ENCODE measurements at places on chromosomes 11 and 22. TPM values are rescaled to one million over a fixed set of nuclear protein-coding genes. Genes with fewer than 3 reads are reported as not detected.
A peak's percentile ranks its signal among the peaks of the same experiment; 100 is the strongest.

DNA sequence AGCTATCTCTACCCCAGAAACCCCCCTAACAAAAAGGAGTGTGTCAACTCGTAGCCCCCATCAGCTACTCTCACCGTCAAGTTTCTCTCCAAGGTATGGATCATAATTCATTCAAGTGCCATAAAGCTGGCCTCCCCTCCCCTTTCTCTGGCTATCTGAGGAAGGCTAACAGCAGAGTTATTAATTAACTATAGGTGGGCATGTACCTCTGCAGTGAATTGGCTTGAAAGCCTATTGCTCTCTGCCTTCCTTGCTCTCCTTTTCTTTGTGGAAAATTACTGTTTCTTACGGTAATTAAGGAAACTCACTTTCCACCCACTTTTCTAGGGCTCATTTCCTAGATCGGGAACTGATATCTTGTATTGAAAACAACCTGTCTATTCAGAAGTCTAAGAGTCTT is 14.1 kb downstream of the POLA2 start:
- no peak overlapping the region for H3K4me3 ChIP-seq
- H3K27me3 ChIP-seq: no peaks in the 10 kb centered on the region
- H3K4me1 ChIP-seq: peaks cover 31% of the 10 kb centered on the region
- DNase-seq: no peak
- H3K27ac ChIP-seq: peak overlapping the region; percentile 53
- peaks cover 2% of the 10 kb centered on the region for H3K36me3 ChIP-seq

DNA sequence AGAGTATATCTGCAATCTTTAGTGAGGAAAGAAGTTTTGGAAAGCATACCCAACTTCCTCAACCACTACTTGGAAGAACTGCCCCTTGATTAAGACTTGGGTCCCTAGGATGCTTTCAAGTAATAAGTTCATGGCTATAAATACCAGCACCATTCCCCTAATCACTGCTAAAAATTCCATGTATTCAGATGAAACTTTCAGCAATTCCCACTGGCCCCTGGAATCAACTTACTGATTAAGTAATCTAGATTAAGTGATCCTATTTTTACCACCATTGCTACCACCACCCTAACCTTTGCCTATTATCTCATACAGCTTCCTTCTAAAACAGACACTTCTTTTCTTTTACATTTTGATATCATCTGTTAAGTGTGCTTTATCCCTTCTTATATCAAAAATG is 10.5 kb downstream of the PICALM start:
- no peak for DNase-seq
- no peak overlapping the region for H3K27ac ChIP-seq
- H3K36me3 ChIP-seq: peaks cover 5% of the 10 kb centered on the region
- no peaks in the 10 kb centered on the region for H3K27me3 ChIP-seq
- H3K4me3 ChIP-seq: no peak overlapping the region

DNA sequence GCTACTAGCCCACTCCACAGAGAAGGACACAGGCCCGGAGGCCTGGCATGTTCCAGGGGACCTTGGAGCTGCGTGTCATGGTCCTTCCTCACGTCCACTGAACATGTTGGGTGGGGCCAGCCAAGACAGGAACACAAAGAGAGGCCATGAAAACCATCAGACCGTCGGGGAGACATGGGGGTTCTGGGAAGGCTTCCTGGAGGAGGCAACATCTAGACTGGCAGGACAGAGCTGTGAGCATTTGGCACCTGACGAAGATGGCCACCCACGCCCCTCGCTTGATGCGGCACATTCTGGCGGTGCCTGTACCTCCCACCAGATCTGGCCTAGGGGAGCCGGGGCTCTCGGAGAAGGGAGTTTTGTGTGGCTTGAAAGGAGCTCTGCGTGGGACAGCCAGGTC is 24.7 kb upstream of the ARHGAP8 start:
- no peaks in the 10 kb centered on the region for H3K27me3 ChIP-seq
- H3K4me1 ChIP-seq: peaks cover 2% of the 10 kb centered on the region
- H3K27ac ChIP-seq: no peak overlapping the region
- DNase-seq: no peak
- H3K4me3 ChIP-seq: no peak overlapping the region

The GAL gene
- 2.2 TPM for total RNA-seq

The ELMOD1 gene
- total RNA-seq: 0.53 TPM

DNA sequence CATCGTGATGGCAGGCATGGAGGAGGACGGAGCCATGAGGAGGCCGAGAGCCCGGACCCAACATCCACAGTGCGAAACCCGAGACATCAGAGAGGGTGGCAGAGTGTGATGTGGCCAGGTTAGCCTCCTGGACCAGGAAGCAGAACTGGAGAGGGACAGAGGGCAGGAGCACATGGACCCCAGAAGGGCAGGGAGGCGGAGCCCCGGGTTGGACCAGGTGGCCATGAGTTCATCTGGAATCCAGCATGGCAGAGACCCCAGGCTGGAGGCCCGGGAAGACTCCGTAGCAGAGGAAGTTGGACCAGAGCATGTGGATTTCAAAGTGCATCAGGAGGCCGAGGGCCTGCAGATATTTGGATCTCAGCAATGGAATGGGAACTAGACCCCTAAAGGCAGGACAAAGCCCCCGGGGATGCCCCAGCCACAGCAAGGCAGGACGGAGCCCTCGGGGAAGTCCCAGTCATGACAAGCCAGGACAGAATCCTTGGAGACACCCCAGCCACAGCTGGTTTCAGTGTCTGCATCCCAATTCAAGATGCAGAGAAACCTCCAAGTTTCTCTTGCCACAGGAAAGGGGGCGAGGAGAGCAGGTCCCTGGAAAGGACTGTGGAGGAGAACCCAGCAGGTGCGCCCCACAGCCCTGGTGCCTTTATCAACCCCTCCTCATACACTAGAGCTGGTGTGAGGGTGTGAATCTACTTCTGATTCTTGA is 1393.4 kb downstream of the BRD1 start:
- H3K4me1 ChIP-seq: no peaks in the 10 kb centered on the region
- no peak for DNase-seq
- H3K4me3 ChIP-seq: no peak overlapping the region
- no peaks in the 10 kb centered on the region for H3K36me3 ChIP-seq

Data from progenitor cell of endocrine pancreas (in vitro differentiated cells).